ENCODE measurements at places on chromosomes 2 and 18.

DNA sequence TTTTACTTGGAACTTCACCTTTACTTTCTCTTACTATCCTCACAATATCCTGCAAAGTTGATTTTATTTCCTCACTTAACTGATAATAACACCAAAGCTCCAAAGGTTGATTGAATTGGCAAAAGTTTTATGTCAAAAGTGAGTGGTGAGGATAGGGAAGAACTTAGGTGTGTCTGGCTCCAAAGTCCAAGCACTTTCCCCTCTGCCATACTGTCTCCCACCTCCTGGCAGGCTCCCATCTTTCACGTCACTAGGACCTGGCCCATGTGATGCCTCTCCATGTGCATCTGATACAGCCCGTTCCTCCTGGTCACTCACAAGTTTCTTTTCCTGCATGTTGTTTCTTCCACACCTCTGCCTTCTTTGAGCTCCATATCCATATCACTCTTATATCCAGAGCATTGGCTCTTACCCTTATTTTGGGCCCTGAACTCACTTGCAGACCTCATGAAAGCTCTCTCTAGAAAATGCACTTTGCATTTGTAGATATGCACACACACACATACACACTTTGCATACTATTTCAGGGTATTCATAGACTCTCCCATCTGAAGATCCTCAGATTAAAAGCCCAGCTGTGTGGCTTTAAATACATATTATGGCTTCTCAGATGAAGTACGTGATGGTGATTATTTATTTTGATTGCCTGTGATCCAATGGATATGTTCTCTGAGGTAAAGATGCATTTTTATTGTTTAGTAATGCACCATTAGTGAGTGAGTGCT, 12.3 kb downstream of the MEP1B start:
- DNase-seq = no peak

DNA sequence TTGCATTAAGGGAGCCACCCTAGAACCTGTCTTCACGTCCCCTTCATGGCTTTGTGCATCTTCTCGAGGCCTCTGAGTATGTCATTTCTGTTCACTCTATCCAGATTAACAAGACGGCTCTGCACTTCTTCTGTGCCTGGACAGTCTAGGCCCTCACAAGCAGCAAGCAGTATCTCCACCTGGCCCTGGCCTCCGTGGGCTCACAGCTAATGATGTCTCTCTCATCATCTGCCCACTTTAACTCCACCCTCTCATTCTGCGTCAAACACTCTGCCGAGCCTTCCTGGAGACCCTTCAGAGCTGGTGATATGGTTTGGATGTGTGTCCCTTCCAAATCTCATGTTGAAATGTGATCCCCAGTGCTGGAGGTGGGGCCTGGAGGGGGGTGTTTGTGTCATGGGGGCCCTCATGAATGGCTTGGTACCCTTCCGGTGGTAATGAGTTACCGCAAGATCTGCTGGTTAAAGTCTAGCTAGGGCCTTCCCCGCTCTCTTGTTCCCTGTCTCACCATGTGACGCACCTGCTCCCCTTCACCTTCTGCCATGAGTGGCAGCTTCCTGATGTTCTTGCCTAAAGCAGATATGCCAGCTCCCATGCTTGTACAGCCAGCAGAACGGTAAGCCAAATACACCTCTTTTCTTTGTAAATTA, 132.5 kb upstream of the ID2 start:
- DNase-seq = no peak

GRCh38 chr2:113826346-113827285, 63.3 kb upstream of the ACTR3 start:
- no peak for DNase-seq

GRCh38 chr18:12010187-12010802, 29.0 kb downstream of the IMPA2 start:
- DNase-seq = no peak

DNA sequence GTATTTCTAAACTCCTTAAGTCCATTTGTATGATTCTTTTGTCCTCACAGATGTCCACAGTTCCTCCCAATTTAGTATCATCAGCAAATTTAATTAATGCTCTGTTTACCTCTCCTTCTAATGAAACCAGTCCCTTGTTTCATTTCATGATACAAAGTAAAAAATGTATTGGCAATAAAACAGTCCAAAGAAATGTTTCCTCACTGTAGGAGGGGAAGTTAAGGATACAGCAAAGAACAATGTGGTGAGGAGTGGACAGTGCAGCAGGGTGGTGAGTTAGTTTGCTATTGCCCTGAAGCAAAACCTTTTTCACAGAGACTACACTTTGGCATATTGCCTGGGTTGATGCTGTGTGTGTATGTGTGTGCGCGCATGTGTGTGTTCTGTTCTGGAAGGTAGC, 401.5 kb downstream of the ARHGAP15 start:
- DNase-seq = no peak

DNA sequence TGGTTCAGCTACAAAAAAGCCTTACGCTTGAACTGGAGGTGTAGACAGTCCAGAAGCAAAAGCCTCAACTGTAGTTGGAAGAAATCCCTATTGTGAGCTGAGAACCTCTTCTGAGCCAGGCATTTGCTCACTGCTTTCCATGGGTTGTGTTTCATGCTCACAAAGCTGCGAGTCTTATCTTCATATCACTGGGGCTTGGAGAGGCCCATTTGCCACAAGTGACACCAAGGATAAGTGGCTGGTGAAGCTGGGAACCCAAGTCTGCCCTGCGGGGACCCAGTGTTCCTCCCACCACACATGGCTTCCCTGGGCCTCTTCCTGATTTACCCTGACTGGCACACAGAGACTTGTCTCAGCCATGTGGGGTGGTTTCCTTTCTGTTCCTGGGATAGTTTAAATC, 130.4 kb downstream of the RNF144A start:
- no peak for DNase-seq

GRCh38 chr18:68033466-68033865, 516.9 kb upstream of the DSEL start:
- DNase-seq = no peak

DNA sequence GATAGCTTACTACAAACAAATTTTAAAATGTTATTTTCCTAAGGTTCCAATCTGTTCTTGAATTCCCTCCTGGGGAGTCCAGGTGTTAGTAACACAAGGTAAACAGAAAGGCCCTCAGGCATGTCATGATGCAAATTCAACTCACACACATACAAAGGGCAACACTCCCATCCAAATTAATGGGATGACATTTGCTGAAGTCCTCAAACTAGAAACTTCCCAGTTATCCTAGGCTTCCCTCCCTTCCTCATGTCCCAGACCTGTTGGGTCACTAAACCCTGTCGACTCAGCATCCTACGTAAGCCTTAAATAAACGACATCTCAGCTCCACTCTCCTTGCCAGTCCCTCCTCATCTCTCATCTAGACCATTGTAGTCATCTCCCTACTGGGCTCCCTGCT, 85.1 kb downstream of the GREB1L start:
- DNase-seq = no peak

Data from HEK293T (cell line).